ENCODE measurements at places on chromosomes 7 and 10.

GRCh38 chr7:32560075-32560474, 64.8 kb downstream of the AVL9 start:
- no peak for DNase-seq

- no peak for DNase-seq
Observed at GRCh38 chr7:46484906-46485305, 563.8 kb upstream of the IGFBP3 start.

DNA sequence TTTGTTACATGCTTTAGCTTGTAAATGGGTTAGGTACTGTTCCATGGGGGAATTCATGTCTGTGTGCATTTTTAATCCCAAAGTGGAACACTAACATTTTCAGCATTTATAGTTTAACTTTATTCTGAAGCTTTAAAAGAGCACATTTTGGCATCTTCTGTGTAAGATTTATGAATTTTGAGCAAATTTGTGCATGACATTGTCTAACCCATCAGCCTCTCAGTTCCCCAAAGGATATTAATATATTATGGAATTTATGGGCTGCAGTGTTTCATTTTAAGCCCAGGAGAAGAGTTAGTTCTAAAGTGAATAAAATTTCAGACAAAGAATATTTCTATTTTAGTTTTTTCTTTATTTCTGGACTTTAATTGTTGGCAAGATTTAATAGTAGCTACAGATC, 421.4 kb downstream of the PLXDC2 start:
- DNase-seq = no peak

- DNase-seq = no peak
Observed at GRCh38 chr7:135180122-135180521, 9.6 kb upstream of the CYREN start.

DNA sequence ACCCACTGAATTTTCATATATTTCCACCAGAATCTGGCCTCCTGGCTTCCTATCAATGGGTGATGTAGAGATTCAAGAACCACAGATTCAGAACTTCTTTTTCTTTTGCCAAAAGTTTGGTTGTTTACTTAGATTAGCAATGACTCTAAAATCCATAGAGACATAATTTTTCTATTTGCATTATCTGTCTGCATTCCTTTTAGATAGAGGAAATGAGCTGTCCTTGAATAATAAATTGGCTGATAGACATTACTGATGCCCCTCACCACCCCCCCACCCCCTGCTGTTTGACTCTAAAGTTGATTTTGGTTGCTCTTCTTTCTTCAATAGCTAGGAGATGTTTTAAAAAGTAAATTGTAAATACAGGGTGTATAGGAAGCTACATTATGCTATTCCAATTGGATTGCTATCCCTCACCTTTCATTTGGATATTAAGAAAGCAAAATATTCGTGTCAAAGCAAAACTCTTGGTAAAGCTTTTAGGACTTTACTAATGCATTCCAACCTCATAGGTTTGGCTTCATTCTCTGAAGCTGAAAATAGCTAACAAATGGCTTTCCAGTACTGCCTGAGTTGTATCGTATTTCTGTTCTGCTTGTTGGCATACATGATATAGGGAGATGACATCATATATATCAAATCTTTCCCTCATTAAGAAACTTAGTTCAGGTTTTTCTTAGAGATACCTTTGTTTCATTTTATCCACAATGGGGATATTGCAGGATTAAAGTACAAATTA, 606.0 kb downstream of the ARL4A start:
- DNase-seq = no peak

- DNase-seq = no peak
Observed at GRCh38 chr7:27897001-27897400, 157.0 kb downstream of the TAX1BP1 start.

DNA sequence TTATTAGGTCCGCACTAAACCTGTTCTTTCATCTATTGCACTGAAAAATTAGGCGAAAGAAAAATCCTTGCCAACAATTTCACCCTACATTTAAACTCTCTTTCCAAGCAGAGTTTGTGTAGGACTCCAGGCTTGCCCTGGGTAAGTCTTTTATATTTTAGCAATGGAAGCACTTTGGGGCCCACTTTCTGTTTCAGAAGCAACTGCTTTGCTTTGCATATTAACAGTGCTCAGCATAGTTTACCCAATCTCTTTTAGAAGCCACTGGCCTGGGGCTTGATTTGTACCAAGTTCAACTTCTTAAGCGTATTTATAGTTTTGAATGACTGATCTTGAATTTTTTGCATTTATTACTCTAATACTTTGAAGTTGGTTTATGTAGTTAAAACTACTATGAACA, 78.8 kb upstream of the MDFIC start:
- no peak for DNase-seq

- peak; percentile 73 for DNase-seq
Observed at GRCh38 chr10:132411561-132412253, 14.7 kb downstream of the PWWP2B start.

- DNase-seq = no peak
Observed at GRCh38 chr7:140142031-140142430, 34.8 kb downstream of the KDM7A start.

DNA sequence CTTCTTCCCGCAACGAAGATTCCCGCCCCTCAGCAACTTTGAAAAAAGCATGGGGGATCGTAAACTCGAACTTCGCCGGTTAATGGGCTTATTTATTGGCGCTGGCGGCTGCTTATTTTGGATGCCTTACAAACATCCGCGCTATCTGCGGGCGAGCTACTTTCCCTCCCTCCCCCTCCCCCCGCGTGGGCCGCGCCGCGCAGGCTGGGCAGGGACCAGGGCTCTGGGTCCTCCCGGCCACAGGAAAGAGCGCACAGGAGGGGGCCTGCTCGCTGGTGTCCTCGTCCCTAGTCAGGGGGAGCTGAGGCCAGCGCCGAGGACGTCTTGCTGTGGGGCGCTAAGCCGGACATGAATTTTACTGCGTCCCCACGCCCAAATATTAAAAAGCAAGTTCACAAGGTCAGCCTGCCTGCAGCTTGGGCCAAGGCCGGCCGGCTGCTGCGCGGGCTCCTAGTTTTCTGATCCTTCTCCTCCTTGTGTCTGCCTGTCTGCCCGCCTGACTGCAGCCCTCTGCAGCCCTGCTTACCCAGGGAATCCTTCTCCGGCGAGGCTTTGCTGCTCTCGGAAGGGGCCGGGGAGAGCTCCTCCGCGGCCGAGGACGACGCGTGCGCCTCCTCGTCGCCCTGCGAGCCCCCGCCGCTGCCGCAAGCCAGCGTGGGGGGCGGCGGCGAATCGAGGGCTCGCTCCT, 1.2 kb downstream of the HOXA10 start:
- peak; percentile 64 for DNase-seq

DNA sequence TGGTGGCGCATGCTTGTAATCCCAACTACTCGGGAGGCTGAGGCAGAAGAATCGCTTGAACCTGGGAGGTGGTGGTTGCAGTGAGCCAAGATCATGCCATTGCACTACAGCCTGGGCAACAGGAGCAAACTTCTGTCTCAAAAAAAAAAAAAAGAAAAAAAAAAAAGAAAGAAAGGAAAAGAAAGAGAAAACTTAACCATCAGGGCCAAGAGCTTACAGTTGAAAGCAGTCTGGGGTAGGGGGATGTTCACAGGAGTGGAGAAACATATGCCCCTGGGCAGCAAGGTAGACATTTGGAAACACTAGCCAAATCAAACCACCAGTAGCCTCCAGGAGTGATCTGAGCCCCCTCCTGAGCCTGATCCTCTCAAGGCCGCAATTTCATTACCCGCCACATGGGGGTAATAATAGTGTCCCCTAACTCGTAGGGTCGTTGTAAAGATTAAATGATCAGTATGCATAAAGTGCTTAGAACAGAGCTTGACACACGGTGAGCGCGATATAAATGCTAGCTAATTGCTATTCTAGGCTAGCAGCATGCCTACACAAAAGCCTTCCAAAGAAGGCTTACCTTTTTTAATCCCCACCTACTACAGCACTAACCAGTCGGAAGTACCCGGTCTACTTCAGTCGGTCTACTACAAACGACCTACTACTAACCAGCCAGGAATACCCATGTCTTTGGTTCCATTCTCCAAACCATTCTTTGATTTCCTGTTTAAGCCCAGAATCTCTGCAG, 274.3 kb upstream of the NEBL start:
- DNase-seq = no peak

All from AG08395 (cell line).